ENCODE measurements at places on chromosomes 16 and 17. TPM values are rescaled to one million over a fixed set of nuclear protein-coding genes. Genes with fewer than 3 reads are reported as not detected.

DNA sequence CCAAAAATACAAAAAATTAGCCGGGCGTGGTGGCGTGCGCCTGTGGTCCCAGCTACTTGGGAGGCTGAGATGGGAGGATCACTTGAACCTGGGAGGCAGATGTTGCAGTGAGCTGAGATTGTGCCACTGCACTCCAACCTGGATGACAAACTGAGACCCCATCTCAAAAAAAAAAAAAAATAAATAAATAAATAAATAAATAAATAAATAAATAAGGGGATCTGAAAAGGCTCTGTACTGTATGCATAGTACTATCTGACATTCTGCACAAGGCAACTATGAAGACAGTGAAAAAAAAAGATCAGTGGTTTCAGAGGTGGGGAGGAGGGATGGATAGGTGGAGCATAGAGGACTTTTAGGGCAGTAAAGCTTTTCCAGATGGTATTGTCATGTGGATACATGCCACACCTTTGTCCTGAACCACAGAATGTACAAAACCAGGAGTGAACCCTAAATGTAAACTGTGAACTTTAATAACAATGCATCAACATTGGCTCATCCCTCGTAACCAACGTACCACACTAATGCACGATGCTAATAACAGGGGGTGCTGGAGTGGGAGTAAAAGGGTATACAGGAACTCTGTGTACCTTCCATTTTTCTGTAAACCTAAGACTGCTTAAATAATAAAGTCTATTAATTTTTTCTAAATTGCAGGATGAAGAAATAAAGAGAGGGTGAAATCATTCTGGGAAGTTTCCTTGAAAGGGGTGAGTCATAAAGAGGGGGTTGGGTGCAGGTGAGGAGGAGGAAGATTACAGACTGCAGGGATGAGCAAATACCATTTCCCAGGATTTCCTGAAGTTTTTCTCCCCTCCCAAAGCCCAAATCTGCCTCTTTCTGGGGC, 155.8 kb upstream of the SDK2 start:
- H3K36me3 ChIP-seq: no peaks in the 10 kb centered on the region
- H3K4me3 ChIP-seq: no peak overlapping the region
- peaks cover 17% of the 10 kb centered on the region for H3K27me3 ChIP-seq

Gene MED1
- total RNA-seq: 18.5 TPM

- DNase-seq: no peak
- H3K36me3 ChIP-seq: peaks cover 68% of the 10 kb centered on the region
- H3K4me3 ChIP-seq: no peak overlapping the region
These were observed 43.8 kb upstream of the ENDOV start for GRCh38 chr17:80371196-80371595.

GRCh38 chr16:56426585-56426984, 1.2 kb upstream of the AMFR start:
- H3K4me1 ChIP-seq: peaks cover 15% of the 10 kb centered on the region
- H3K27ac ChIP-seq: no peak overlapping the region
- no peak overlapping the region for H3K4me3 ChIP-seq
- peaks cover 9% of the 10 kb centered on the region for H3K36me3 ChIP-seq
- H3K27me3 ChIP-seq: no peaks in the 10 kb centered on the region

Gene ARRB2
- total RNA-seq: 12.9 TPM

DNA sequence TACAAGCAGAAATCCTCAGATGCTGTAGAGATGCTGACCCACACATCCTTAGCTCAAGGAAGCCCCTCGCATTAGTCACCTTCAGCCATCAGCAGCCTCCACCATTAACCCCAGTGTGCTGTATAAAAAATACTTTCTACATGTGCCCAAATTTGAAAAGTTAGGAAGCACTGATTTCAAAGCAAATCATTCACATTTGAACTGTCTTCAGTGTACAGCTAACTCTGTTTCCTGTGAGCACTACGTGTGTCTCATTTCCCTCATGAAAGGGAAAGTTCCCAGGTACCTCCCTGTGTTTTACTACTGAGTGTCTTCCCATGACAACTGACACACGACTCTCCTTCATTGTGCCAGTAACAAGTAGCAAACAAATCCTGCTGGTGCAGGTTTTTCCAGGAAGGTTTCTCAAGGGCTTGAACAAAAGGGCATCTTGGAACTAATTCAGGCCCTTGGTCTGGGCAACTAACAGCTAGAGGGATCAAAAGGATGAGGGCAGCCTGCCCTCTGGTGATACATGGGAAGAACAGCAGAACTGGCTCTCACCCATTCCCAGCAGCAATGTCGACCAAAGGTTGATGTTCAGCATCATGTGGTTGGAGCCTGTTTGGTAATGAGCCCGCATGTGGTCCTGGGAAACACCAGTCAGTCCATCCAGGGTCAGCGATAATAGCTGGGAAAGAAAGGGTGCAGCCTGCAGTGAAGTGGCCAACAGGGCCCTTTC, 4.0 kb downstream of the SLC35B1 start:
- H3K36me3 ChIP-seq: peaks cover 71% of the 10 kb centered on the region
- no peak overlapping the region for H3K4me3 ChIP-seq
- no peak overlapping the region for H3K27ac ChIP-seq

- H3K27me3 ChIP-seq: peaks cover 29% of the 10 kb centered on the region
- no peaks in the 10 kb centered on the region for H3K36me3 ChIP-seq
- no peak overlapping the region for H3K27ac ChIP-seq
- no peak for DNase-seq
- H3K4me3 ChIP-seq: no peak overlapping the region
These were observed 40.6 kb downstream of the SNX11 start for GRCh38 chr17:48148029-48148770.

DNA sequence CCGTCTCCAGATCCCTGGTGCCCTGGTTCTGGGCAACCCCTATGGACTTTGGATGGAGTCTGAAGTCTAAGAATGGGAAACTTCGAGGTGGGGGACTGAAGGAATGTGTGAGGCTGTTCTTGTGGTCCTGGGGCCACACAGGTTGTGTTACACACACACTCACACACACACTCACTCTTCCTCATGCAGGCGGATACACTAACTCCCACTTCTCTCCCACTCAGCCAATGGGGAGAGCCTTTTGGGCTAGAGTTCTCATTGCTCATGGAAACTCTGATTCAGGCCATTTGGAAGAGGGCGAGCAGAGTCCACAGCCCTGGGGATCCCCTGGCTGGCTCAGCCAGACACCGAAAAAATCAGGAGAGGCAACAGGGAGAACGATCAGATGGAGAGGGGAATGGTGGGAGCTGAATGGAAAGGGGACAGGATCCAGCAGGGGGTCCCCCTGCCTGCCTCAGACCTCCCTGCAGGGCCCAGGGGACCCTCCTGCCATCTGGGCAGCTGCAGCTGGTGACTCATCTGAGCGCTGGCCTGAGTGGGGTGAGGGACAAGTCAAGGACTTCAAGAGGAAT, 9.1 kb downstream of the IGFBP4 start:
- DNase-seq: peak; percentile 98
- H3K27ac ChIP-seq: peak overlapping the region; percentile 92
- H3K27me3 ChIP-seq: no peaks in the 10 kb centered on the region
- peaks cover 68% of the 10 kb centered on the region for H3K4me1 ChIP-seq
- H3K4me3 ChIP-seq: no peak overlapping the region
- peaks cover 40% of the 10 kb centered on the region for H3K36me3 ChIP-seq

Gene PYY
- total RNA-seq: not detected

- H3K4me3 ChIP-seq: no peak overlapping the region
- H3K36me3 ChIP-seq: no peaks in the 10 kb centered on the region
These were observed 10.4 kb upstream of the WFDC1 start for GRCh38 chr16:84284154-84284722.

GRCh38 chr17:60473788-60474187, 51.5 kb downstream of the CHCT1 start:
- no peaks in the 10 kb centered on the region for H3K27me3 ChIP-seq
- DNase-seq: peak; percentile 32
- H3K36me3 ChIP-seq: no peaks in the 10 kb centered on the region
- no peak overlapping the region for H3K4me3 ChIP-seq
- peaks cover 7% of the 10 kb centered on the region for H3K4me1 ChIP-seq

Gene MYH13
- total RNA-seq: 0.31 TPM

Gene MTSS2
- 28.9 TPM for total RNA-seq

DNA sequence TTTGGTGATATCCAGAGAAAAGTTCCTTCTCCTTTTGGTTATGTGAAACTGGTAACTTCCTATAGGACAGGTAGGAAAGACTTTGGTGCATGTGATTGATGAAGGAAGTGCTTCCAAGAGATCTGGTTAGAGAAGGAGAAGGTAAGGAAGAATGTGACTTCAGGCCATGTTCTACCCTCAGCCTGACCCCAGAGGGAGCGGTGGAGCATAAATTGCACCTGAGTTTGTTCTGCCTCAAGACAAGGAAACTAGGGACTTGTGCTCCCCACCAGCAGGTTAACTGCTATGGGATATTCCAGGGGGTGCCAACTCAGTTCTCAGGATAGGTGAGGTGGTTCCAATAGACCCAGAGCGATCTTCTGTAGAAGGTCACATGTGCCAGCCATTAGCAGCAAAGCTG, 299.3 kb upstream of the XYLT1 start:
- no peak overlapping the region for H3K27ac ChIP-seq
- H3K27me3 ChIP-seq: no peaks in the 10 kb centered on the region
- no peak for DNase-seq
- H3K36me3 ChIP-seq: no peaks in the 10 kb centered on the region
- no peak overlapping the region for H3K4me3 ChIP-seq

Gene CSHL1
- total RNA-seq: 0.27 TPM

Gene MYL4
- 1,072 TPM for total RNA-seq

Gene EVI2A
- total RNA-seq: 2.6 TPM

Gene ICAM2
- total RNA-seq: 34.3 TPM

GRCh38 chr16:67664258-67664657, 2.3 kb downstream of the ENKD1 start:
- H3K4me1 ChIP-seq: peaks cover 40% of the 10 kb centered on the region
- H3K4me3 ChIP-seq: no peak overlapping the region
- H3K27me3 ChIP-seq: no peaks in the 10 kb centered on the region

- H3K4me1 ChIP-seq: no peaks in the 10 kb centered on the region
- H3K27ac ChIP-seq: no peak overlapping the region
- DNase-seq: no peak
- H3K36me3 ChIP-seq: peaks cover 13% of the 10 kb centered on the region
- H3K27me3 ChIP-seq: no peaks in the 10 kb centered on the region
These were observed 10.0 kb downstream of the ZNF594 start for GRCh38 chr17:5181509-5182305.

DNA sequence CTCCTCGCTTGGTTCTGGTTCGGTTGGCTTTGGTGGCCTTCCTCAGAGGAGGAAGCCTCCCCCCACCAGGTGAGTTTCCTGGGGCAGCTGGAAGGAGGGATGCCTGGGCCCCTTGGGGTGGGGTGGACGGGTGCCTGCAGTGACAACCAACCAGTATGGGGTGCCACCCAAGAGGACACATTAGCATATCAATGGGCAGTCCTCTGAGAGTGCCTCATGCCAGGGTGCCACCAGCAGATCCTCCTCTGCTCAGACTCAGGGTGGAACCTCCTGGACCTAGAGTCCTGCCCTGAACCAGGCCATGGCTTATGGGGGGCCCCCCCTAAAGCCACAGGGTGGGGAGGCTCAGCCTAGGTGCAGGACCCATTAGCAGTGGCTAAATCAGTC, 2.7 kb downstream of the PPP1R1B start:
- H3K27me3 ChIP-seq: peaks cover 89% of the 10 kb centered on the region
- H3K36me3 ChIP-seq: no peaks in the 10 kb centered on the region
- H3K4me3 ChIP-seq: no peak overlapping the region
- H3K4me1 ChIP-seq: peaks cover 15% of the 10 kb centered on the region
- DNase-seq: no peak
- no peak overlapping the region for H3K27ac ChIP-seq

Gene RND2
- 0.35 TPM for total RNA-seq

DNA sequence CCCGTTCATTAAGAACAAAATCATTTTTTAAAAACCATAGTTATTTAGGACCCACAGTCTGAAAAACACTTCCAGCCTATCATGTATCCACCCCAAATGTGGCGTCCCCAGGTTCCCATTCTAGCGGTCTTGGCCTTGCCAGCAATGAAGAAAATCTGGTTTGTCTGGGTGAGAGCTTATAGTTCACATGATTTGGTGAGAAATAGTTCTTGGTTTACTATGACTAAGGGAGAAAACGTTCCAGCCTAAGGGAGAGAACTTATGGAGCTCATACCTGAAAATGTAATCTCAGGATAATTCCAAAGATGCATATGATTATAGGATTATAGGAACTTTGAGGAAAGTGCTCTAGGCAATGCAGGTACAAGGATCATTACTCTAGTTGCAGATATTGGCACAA, 4.8 kb downstream of the MARVELD3 start:
- H3K36me3 ChIP-seq: no peaks in the 10 kb centered on the region
- H3K27ac ChIP-seq: no peak overlapping the region
- peaks cover 5% of the 10 kb centered on the region for H3K4me1 ChIP-seq
- H3K27me3 ChIP-seq: peaks cover 34% of the 10 kb centered on the region
- DNase-seq: no peak

Gene CA5A
- not detected for total RNA-seq
